ENCODE measurements at places on chromosomes 5 and 9. TPM values are rescaled to one million over a fixed set of nuclear protein-coding genes. Genes with fewer than 3 reads are reported as not detected.

GRCh38 chr5:143316844-143317631 lies 86.4 kb downstream of the NR3C1 start:
- no peak for DNase-seq

Gene SUB1
- 231 TPM for total RNA-seq

Gene OGN
- total RNA-seq, result not detected

DNA sequence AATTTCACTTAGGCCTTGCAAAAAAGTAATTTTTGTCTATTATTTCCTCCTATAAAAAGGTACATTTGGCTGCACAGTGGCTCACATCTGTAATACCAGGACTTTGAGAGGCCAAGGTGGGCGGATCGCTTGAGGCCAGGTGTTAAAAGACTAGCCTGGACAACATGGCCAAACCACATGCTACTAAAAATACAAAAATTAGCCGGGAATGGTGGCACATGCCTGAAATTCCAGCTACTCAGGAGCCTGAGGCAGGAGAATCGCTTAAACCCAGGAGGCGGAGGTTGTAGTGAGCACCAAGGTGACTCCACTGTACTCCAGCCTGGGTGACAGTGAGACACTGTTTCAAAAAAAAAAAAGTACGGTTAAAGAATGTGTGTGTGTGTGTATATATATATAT lies 15.7 kb downstream of the NUP155 start:
- no peak for DNase-seq

- DNase-seq, result no peak
Observed at GRCh38 chr9:19998823-19999455, 210.1 kb upstream of the SLC24A2 start.

- no peak for DNase-seq
Observed at GRCh38 chr5:180636016-180636402, 13.4 kb downstream of the FLT4 start.

Gene OXCT1
- total RNA-seq, result 85.5 TPM

DNA sequence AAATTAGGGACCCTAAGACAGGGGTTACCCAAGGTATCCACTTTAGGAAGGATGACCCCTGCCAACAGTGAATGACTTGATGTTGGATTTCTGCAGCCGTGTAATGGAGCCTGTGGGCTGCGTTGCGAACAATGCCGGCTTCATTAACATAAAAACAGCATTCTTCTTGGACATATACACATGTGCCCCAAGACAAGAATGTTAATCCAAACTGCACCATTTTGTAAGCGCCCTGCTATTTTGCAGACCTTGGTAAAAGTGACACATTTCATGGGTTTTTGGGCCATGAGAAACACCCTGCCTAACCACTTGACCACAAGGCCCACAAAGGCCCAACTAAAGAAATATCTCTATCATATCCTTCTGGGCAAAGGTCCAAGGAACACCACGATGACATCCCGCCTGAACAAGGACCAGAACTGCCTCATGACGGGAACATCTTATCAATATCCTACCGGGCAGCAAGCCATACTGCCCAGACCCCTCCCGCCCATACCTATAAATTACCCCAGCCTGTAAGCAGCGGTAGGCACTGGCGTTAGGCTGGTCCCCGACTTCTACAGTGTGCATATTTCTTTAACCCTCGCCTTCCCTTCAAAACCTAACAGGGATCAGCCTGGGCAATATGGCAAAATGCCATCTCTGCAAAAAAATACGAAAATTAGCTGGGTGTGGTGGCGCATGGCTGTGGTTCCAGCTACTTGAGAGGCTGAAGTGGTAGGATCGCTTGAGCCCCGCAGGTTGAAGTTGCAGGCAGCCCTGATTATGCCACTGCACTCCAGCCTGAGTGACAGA lies 9.7 kb upstream of the PDCD1LG2 start:
- no peak for DNase-seq
